HFF-Myc (cell line): ENCODE measurements at places on chromosomes 7 and 10.

DNA sequence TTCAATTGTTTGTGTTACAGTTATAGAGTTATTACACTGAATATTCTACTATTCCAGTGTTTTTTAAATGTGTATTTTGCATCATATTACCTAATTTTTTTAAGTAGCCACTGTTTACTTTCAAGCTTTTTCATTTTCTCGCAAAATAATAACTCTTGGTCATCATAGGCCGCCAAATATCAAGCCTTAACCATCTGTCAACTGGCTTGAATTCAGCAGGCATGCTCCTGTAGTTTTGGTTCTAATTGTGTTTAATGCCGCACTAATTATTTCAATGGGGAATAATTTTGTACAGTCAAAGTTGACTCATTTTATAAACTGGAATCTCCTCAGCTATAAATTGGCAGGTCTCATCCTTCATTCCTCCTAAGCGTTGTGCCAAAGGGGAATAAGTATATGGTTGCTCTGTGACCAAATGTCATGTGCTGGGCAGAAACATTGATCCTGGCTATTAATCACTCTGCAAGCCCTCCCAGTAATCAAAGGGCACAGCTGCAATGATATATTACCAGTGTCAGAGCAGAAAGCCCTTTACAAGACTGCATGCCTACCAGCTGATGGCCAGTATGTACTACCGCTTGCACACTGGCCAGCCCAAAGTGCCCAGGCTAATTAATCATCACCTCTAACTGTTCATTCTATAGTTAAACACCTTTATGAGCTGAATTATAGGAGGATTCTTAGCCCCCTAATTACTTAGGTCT lies 74.8 kb downstream of the SKAP2 start:
- DNase-seq = no peak

GRCh38 chr10:5551531-5552375 lies 27.0 kb downstream of the CALML3 start:
- no peak for DNase-seq

- DNase-seq = no peak
Measured at GRCh38 chr10:95289003-95289920, 1.5 kb downstream of the PDLIM1 start.

DNA sequence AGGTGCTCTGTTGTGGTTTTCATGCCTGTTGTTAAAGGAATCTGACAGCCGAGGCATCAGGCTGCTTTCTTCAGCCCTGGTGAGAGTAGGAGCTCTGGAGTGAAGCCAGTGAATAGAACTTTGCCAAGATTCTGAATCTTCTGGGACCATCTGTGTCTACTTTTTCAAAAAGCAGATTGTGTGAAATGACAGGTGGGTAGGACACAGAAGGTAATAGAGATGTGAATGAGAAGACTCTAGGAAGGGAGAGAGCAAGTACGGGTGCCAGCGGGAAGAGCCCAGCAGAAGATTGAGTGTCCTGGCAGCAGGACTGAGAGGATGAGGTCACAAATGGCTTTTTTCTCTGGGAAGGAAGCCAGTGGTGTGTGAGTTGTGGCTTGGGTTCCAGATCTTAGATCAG lies 429.2 kb downstream of the SDK1 start:
- no peak for DNase-seq

GRCh38 chr7:107179326-107180164 lies 10.7 kb downstream of the HBP1 start:
- DNase-seq = no peak
